ENCODE measurements at places on chromosomes 12 and 14.

- DNase-seq: peak; percentile 19
Measured at GRCh38 chr14:21987937-21988336, 314.3 kb upstream of the OR4E1 start.

- DNase-seq: no peak
Measured at GRCh38 chr14:68384335-68384734, 408.5 kb downstream of the ZFP36L1 start.

GRCh38 chr14:102196902-102197230 is 57.2 kb downstream of the WDR20 start:
- no peak for DNase-seq

GRCh38 chr14:100862793-100863192 is 36.9 kb downstream of the MEG3 start:
- DNase-seq: no peak

- DNase-seq: no peak
Measured at GRCh38 chr12:32273712-32274111, 125.6 kb upstream of the FGD4 start.
